ENCODE measurements at places on chromosomes 1 and 21.
A peak's percentile ranks its signal among the peaks of the same experiment; 100 is the strongest.

DNA sequence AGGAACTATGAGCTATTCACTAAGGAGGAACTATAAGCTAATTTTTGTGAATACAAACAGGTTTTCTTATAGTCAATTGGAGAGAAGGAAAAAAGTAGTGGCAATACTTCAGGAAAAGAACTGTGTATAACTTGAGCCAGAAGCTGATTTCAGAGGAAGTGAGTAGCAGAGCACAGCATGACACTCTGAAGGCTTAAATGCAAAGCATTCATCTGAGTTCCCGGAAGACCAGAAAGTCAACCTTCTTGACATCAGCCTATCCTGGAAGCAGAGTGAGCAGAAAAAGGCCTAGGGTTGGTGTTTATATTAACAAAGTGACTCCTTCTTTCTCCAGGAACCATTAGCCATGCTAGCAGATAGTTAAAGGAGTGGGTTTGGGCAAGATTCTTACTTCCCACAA, 545.2 kb downstream of the MRPL39 start:
- no peak for DNase-seq

DNA sequence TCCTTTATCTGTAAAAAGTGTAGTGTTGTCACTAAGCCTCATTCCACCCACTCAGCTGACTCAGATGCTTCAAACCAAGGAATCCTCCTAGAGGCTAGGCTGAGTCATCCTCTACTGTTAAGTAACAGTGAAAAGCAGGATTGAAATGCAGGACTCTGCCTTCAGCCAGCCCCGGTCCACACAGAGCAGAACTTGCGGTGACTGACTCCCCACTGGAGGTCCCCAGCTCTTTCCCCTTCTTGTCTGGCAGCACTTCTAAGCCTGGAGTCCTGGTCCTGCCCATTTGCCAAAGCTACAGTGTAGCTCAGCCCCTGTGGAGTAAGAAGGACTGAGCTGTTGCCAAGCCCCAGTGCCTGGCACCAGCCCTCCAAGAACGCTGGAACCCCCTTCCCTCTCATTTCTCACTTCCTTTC, 1.7 kb downstream of the RAB7B start:
- DNase-seq, result peak; percentile 88

GRCh38 chr1:225651872-225652728, 823 bp downstream of the ENAH start:
- no peak for DNase-seq

- no peak for DNase-seq
Measured at GRCh38 chr1:33078030-33078591, 2.8 kb upstream of the AZIN2 start.

GRCh38 chr21:44579056-44579832, 1.2 kb downstream of the KRTAP10-5 start:
- DNase-seq, result no peak

DNA sequence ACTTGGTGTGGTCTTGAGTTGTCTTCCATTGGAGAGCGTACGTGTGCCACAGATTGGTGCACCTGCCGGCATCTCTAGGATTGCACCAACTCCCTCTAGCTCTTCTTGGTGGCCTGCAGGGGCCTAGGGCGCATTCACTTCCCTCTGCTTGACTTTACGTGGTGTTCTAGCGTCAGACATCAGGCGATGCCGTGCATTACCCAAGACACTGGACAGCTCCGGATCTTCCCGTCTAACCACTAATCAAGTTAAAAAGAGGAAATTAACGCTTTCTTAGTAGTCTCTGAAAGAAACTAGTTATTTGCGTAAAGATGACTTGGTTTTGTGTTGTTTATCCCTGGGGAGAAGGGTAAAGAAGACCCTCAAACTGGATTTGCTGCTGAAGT, 510 bp upstream of the IL10RB start:
- no peak for DNase-seq

- no peak for DNase-seq
Measured at GRCh38 chr1:226519716-226520598, 28.6 kb upstream of the STUM start.

DNA sequence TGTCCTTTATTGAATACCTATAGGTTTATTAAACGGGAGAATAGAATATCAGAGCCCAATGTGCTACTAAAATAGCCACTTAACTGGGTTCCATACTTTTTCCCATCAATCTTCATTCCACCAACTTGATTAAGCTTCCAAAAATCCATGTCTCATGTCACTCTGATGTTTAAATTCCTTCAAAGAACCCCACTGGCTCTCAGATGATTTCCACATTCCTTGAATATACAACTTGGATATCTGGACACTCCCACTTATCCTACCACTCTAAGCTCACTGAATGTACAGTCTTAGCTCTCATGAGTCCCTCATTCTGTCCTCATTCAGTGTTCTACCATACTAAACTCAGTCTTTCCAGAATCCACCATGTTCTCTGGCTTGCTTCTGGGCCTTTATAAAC, 21.1 kb downstream of the COL11A1 start:
- DNase-seq, result no peak

DNA sequence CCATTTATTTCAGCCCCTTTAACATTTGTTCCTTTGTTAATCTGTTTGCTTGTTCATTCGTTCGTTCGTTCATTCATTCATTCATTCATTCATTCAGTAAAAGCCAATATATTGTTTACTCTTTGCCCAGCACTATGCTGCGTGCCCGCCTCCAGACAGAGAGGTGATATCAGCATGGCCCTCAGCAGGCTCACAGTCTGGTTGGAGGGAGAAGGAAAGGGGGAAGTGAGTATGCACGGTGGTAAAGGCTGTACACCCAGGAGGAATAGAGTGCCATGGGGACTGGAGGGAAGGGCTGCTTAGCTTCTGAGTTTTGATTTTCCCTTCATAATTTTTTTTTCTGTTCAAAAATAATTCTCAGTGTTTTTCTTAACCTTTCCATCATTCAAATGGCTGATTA, 144.7 kb downstream of the NOS1AP start:
- no peak for DNase-seq

GRCh38 chr1:150173141-150173585, 23.4 kb downstream of the PLEKHO1 start:
- no peak for DNase-seq

- no peak for DNase-seq
Measured at GRCh38 chr1:33818071-33818470, 45.8 kb upstream of the HMGB4 start.

GRCh38 chr1:198199105-198199504, 42.3 kb downstream of the NEK7 start:
- no peak for DNase-seq

DNA sequence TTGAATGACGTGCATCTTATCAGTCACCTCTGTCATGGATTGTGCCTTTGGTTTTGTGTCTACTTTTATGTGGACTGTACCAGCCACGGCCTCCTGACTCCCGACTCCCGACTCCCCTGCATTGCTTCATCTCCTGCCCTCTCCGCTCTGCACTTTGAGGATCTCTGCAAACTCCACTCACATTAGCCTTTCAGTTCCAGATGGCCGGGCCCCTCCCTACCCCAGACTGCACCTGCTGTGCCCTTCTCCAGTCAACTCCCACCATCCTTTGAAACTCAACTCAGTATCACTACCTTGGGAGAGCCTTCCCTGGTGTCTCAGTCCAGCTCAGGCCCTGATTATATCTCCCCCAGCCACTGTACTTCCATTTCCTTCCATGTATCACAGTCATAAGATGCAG, 71.4 kb downstream of the MDM4 start:
- DNase-seq, result no peak

DNA sequence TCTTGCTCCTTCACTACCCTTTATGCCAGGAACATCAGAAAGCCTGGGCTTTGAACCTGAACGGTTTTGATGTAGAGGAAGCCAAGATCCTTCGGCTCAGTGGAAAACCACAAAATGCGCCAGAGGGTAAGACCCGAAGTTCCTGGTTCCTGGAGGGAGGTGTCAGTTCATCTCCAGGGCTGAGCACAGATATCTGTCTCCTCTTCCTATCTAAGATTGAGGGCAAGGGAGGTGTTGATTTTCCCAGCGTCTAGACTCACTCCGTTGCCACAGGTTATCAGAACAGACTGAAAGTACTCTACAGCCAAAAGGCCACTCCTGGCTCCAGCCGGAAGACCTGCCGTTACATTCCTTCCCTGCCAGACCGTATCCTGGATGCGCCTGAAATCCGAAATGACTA, 915 bp downstream of the CDC20 start:
- DNase-seq, result no peak

- no peak for DNase-seq
Measured at GRCh38 chr1:157700305-157700704, 264 bp downstream of the FCRL3 start.

DNA sequence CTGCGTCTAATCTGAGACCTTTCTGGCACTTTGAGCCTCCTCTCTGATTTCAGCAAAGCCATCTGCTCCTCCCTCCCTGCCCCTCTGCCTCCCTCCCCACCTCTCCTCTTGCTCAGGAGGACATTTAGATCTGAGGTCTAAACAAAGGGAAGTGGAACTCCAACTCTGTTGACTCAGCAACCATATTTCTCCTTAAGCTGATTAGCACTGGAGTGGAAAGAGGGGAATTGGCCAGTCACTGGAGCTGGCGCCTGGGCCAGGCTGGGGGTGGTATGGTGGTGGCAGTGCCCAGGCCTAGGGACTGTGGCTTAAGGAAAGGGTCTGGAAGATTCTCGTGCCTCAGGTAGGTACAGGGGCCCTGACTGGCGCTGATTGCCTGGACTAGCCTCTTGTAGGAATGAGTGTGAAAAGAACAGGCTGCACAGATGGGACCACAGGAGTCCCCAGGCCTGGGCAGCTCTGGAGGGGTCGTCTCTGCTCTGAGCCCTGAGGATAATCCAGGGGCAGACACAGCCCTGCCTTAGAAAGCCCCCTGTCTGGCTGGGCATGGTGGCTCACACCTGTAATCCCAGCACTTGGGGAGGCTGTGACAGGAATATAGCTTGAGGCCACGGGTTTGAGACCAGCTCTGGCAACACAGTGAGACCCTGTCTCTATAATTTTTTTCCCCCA, 11.9 kb downstream of the SH2D2A start:
- DNase-seq, result no peak

GRCh38 chr21:38041493-38041892, 125.2 kb upstream of the KCNJ6 start:
- DNase-seq, result no peak

DNA sequence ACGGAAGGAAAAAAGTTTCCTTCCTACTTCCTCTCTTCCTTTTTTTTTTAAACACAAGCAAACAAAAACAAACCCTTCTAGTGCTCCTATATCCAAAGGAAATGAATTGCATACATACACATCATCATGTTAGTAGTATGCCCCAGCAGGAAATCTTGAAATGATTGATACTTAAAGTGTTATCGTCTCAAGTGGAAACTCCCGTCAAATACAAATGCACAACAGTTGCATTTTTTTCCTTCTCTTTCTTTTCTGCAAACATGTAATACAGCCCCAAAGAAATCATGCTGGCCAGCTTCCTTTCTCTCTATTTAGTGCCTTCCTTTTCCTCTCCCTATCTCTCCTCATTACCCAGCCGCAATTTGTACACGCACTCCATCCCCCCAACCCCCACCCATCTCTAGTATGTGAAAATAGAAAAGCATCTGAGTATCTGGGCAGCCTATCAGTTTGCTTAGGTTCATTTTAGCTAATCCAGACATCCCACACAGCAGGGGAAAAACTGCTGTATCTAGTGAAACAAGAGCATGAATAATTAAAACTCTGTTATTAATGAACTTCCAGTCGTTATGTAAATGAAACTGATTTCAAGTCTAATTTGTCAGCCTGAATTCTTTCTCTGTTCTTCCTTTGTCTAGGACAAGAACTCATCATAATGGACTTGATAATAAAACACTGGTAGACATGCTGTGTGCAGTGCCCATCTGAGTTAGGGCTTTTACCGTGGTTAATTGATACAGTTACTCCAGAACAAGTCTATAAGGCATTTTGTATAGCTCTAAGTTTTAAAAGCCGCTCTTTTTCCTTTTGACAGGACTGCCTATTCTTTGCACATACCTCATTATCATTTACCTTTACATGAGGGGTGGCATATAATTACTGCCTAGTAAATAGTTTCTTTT, 336.5 kb upstream of the ADGRL2 start:
- DNase-seq, result no peak

GRCh38 chr1:157040802-157041201, 4.7 kb downstream of the ARHGEF11 start:
- no peak for DNase-seq

- DNase-seq, result peak; percentile 68
Measured at GRCh38 chr1:6519935-6520671, 28.6 kb upstream of the PLEKHG5 start.

DNA sequence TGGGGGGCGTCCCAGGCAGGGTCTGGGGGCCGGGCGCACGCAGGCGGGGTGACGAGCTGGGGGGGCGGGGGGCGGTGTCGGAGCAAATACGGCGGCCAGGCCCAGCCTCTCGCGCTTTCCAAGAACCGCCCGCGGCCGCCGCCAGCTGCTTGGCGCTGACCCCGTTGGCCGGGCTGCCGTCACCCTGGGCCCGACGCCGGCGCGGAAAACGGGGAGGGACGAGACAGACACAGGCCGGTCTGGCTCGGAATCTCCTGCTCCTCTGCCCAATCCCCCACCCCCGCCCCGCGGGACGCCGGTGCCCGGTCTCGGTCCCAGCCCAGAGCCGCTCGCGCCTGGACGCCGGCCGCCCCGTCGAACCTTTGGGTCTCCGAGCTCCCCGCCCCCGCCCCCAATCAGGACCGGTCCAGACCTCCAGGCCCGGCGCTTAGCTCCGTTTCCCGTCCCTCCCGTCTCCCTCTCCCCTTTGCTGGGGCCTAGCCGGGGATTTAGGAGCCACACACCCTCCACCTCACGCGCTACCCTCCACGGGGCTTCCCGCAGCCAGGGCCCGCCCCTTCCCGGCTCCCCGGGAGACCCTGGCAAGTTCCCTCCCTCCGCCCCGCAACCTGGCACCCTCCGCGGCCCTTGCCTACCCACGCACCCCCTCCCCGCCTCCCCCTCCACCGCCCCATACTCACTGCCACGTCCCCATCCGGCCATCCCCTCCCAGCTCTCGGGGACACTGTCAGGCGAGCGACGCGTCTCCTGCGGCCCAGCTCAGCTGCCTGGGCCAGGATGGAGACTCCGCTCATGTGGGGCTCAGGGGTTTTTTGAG, 800 bp upstream of the MMP23B start:
- no peak for DNase-seq
